ENCODE measurements at places on chromosomes 2 and 18.

DNA sequence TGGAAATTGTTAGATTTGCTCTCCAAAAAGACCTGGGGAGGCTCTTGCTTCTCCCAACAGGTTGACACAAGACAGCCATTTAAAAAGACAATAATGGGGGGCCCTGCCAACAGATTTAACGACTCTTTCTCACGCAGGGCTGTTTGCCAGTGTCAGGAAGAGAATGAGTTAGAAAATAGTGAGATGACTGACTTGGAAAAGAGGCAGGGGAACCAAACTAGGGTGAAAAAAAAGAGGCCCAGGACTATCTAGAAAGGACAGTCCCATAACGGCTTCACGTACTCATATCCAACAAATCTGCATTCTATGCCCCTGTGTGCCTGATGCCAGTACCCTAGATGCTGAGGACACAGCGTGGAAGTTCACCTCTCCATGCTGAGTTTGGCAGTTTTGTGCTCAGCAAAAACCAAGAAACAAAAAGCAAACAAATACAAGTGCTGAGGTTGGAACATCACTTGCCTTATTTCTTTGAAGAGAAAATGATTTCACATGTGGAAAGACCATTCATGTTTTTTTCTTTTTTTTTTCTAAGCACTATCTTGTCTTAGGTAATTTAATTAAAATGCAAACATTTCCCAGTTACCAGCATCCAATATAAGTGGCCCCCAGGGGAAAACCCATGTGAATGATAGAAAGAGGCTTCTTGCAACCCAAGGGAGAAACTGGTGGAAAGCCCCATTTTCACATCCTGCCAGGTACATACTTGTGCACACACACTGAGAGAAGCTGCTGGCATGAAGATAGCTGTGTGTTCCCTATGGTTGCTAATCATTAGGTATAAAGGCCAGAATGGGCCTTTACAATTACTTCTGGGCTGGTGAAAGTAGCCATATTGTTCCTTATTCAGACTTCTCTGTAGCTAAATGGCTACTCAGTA, 10.6 kb upstream of the WIPF1 start:
- DNase-seq, result no peak
- H3K4me3 ChIP-seq, result peak overlapping the region; percentile 64
- no peaks in the 10 kb centered on the region for H3K27me3 ChIP-seq
- peaks cover 30% of the 10 kb centered on the region for H3K36me3 ChIP-seq
- H3K4me1 ChIP-seq, result peaks cover 82% of the 10 kb centered on the region

GRCh38 chr2:59168766-59169165, 927.6 kb upstream of the FANCL start:
- H3K36me3 ChIP-seq, result no peaks in the 10 kb centered on the region
- no peak for DNase-seq
- peaks cover 6% of the 10 kb centered on the region for H3K4me1 ChIP-seq
- no peak overlapping the region for H3K27ac ChIP-seq
- H3K4me3 ChIP-seq, result no peak overlapping the region

- H3K27me3 ChIP-seq, result no peaks in the 10 kb centered on the region
- H3K4me1 ChIP-seq, result peaks cover 27% of the 10 kb centered on the region
- peak overlapping the region; percentile 90 for H3K27ac ChIP-seq
- H3K4me3 ChIP-seq, result no peak overlapping the region
Observed at GRCh38 chr2:3222636-3223035, 155.0 kb downstream of the EIPR1 start.

DNA sequence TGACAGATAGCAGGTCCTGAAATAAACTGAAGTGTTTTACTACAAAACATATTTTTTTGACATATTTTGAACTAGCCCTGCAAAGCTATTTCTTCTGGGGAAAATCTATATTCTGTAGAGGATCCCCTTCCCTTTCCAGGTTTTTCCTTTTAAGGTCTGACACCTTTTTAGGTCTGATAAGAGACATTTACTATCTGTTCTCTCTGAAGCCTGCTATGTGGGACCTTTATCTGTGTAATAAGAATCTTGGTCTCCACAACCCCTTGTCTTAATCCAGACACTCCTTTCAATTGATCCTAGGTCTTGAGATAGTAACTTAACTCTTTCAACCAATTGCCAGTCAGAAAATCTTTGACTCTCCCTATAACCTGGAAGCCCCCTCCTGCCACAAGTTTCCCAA, 5.5 kb upstream of the PDK1 start:
- H3K4me3 ChIP-seq, result no peak overlapping the region
- peaks cover 13% of the 10 kb centered on the region for H3K36me3 ChIP-seq
- H3K4me1 ChIP-seq, result peaks cover 28% of the 10 kb centered on the region
- no peak overlapping the region for H3K27ac ChIP-seq
- no peak for DNase-seq

- DNase-seq, result no peak
- H3K36me3 ChIP-seq, result no peaks in the 10 kb centered on the region
- no peaks in the 10 kb centered on the region for H3K27me3 ChIP-seq
- H3K4me1 ChIP-seq, result no peaks in the 10 kb centered on the region
- H3K4me3 ChIP-seq, result no peak overlapping the region
Observed at GRCh38 chr18:37836071-37836970, 270.7 kb upstream of the CELF4 start.

DNA sequence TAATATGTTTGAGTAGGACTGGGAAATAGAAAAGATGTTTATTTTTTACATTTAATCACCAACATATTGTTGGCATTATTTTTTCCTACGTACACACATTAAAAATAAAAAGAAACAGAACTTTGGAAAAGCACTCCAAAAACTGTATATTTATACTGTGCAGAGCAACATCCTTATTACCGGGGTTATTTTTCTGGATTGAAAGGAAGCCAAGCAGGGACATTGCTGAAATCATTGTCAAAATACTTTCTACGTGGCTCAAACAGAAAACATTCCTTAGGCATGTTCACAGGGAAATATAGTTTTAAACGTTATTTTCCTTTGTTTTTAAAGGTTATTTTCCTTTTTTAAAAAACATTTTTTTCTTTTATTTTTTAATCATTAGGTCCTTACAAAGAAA, 315.0 kb upstream of the SMIM21 start:
- DNase-seq, result no peak
- H3K36me3 ChIP-seq, result no peaks in the 10 kb centered on the region
- H3K4me3 ChIP-seq, result no peak overlapping the region
- H3K4me1 ChIP-seq, result no peaks in the 10 kb centered on the region
- H3K27ac ChIP-seq, result no peak overlapping the region

Data from activated B cell treated with CpG ODN at 0.5 μM for 24 hours (primary cell).